ENCODE measurements at places on chromosomes 1 and 21. TPM values are rescaled to one million over a fixed set of nuclear protein-coding genes. Genes with fewer than 3 reads are reported as not detected.

DNA sequence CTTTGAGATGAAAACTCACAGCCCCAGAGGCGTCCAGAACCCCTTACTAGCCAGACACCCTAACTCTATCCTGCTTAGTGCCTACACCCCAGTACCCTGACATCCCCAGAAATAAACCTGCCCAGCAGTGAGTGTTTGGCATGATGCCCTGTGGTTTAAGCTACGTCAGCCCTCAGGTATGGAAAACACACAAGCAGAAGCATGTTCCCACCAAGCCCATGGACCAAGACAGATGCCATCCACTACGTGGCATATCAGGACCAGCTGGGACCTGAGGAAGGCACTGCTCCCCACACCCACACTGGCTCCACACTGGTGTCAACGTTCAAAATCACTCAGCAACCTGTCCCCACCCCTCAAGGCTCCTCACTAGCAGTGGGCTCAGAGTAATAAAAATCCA is 116.4 kb downstream of the SYT2 start:
- DNase-seq: no peak

GRCh38 chr1:184056921-184057555 is 5.5 kb downstream of the TSEN15 start:
- no peak for DNase-seq

DNA sequence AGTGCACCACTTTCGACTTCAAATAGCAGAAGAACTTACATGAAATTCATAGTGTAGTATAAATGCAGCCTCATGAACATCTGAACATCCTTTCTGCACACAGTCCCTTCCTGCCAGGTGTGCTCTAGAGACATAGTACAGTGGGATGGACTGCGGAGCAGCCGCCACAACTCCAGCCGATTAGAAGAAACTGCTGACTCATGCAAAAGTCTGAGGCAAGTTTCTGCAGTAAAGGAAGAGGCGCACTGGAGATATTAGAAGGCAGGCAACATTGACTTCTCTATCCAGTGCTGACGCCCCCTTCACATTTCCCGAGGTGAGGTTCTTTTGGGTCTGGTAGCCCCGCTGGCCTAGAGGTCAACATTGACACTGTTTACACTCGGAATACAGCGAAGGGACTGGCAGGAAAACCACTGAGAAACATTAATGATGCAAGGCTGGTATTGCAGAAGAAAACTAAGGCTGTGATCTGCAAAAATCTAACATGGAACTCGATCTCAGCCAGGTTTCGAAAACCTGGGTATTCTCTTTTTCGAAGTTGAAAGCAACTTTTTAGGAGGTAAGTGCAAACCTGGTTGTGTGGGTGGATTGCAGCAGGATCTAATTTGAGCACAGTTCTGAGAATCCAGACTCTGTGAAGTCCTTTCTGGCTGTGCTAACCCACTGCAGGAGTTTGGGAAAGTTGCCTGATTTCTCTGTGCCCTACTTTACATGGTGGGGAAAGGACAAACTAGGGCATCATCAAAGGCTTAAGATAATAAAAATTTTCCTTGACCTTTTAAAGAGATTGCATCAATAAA is 90.7 kb downstream of the CDC7 start:
- DNase-seq: peak; percentile 23

DNA sequence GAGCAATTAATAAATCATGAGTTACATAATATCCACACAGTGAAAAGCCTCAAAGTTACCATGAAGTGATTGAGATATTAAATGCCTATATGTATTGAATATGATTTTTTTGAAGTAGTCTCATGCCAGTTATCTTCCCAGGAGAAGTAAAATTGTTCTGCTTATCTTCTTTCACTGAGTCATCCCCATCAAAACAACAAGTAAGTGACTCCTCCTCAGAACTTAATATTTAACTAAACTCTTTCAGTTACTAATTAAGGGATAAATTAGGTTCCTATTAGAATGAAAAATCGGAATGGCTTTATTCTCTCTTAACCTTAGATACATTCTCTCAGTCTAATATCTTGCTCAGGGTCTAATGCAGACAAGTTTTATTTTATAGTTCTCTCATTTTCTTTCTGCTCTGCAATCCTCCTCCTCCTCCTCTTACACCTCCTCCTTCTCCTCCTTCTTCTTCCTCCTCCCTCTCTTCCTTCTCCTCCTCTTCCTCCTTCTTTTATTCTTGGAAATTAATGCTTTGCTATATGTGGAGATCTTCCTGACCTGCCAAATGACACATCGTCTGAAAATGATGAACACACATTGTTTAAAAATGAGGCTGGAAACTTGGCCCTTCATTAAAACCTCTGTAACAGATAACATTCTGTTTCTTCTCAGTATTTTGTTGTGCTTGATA is 110.9 kb downstream of the RUNX1 start:
- no peak for DNase-seq

DNA sequence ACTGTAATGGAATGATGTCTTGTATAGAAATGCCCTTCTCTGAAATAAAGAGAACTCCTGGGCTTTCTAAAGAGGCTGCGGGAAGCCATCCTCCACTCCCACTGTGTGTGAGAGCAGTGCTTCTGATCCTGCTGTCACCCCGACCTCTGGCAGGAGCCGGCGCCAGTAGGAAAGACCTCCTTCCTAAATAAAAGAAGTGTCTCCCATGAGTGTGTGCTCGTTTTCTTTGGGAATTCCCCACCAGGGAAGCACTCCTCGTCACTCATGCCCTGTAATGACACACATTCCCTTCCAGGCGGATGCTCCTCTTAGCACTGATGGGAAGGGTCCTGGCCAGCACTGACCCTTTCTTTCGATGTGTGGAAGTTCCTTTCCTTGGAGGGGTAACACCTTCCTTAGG is 20.1 kb downstream of the AGT start:
- no peak for DNase-seq

DNA sequence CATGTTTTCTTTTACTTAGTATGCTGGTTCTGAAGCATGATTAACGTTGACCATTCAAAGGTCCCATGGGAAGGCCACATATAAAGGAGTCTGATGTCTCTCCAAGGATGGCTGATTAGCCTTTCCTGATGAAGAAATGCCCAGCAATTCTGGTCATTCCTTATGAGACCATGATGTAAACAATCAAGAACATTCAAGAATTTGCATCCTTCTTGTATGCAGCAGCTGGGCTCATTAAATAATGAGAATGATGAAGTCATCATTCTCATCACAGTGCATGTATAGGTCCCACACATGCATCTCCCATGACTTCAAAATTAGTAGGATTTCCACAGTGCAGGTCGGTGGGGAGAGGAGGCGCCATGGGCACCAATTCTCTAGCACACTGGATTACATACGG is 85.4 kb downstream of the APP start:
- no peak for DNase-seq

Gene NBPF8
- 31.2 TPM for total RNA-seq
